ENCODE measurements at places on chromosomes 3 and 15. TPM values are rescaled to one million over a fixed set of nuclear protein-coding genes. Genes with fewer than 3 reads are reported as not detected.

- DNase-seq: no peak
These were observed 356.0 kb downstream of the TBC1D5 start for GRCh38 chr3:17386432-17386831.

DNA sequence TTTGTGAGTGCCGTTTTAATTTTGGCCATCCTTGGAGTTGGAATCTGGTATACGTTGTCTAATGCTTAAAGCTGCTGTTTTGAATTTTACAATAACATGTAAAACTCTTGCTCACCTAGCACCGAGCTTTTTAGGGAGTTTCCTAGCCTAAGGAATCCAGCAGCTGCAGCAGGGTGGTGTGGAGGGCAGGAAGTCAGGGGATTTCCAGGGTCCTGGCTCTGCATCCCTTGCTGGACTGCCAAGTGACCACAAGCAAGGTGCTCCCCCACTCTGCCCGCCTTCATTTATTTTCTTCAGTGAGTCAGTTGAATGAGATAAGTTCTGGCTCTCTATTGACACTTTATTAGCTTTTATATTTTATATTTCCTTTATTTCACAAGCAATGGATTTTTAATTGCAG, 113.7 kb downstream of the ATG7 start:
- no peak for DNase-seq

ILDR1 gene
- not detected for total RNA-seq

ETV5 gene
- total RNA-seq: 47.1 TPM

- DNase-seq: no peak
These were observed 20.4 kb downstream of the TGM5 start for GRCh38 chr15:43246261-43246774.

SMAD6 gene
- 3.3 TPM for total RNA-seq

DNA sequence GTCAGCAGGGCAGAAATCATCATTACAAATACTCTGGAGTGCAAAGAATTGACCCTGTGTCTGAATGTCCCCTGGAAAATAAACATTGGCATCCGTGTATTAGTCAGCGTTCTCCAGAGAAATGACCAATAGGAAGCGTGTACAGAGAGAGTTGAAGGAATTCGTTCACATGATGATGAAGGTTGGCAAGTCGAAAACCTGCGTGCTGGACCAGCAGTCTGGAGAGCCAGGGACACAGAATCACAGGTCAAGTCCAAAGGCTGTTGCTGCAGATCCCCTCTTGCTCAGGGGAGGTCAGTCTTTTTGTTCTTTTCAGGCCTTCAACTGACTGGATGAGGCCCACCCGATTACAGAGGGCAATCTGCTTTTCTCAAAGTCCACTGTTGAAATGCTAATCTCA, 16.6 kb downstream of the GP9 start:
- no peak for DNase-seq
